CD4-positive, alpha-beta memory T cell (primary cell): ENCODE measurements at places on chromosomes 11 and 22. TPM values are rescaled to one million over a fixed set of nuclear protein-coding genes. Genes with fewer than 3 reads are reported as not detected.

Gene KCNJ1
- not detected for polyA plus RNA-seq

Gene NEFH
- not detected for polyA plus RNA-seq

Gene CD248
- polyA plus RNA-seq, result 0.18 TPM

Gene PDE2A
- polyA plus RNA-seq, result 0.11 TPM

DNA sequence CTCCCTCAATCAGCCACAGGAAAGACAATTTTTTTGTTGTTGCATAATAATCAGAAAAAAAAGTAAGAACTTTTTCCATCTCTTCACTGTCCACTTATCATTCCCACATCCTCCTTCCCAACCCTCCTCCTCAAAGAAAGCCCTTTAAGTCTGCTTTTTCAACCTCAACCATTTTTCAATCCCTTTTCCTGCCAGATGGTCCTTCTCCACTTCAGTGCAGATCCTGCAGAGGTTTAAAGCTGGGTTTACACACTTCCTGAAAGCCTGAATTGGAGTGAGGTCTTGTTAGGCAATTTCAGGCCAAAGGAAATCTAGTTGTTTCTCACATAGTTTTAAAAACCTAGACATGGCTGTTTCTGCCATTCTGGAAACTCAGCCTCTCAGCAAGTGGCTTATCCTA lies 78.3 kb downstream of the RPL27A start:
- H3K27me3 ChIP-seq, result no peaks in the 10 kb centered on the region
- H3K36me3 ChIP-seq, result no peaks in the 10 kb centered on the region
- DNase-seq, result no peak
- H3K4me3 ChIP-seq, result no peak overlapping the region
